ENCODE measurements at places on chromosomes 6 and 20. TPM values are rescaled to one million over a fixed set of nuclear protein-coding genes. Genes with fewer than 3 reads are reported as not detected.

The SDC4 gene
- 23.4 TPM for total RNA-seq

The TGM2 gene
- 325 TPM for total RNA-seq

The RPP21 gene
- total RNA-seq, result 37.1 TPM

The BEND6 gene
- total RNA-seq, result 0.97 TPM

The SCAF8 gene
- total RNA-seq, result 17.3 TPM

The NHLRC1 gene
- total RNA-seq, result 2.6 TPM

The ZNF831 gene
- total RNA-seq, result not detected

Measured in epithelial cell of umbilical artery (primary cell).